ENCODE measurements at places on chromosomes 3 and 15. TPM values are rescaled to one million over a fixed set of nuclear protein-coding genes. Genes with fewer than 3 reads are reported as not detected.
A peak's percentile ranks its signal among the peaks of the same experiment; 100 is the strongest.

GRCh38 chr3:129311054-129311902 is 32.6 kb downstream of the HMCES start:
- no peak for DNase-seq
- no peak overlapping the region for H3K27ac ChIP-seq
- no peak overlapping the region for H3K4me3 ChIP-seq
- H3K27me3 ChIP-seq: no peaks in the 10 kb centered on the region
- no peaks in the 10 kb centered on the region for H3K36me3 ChIP-seq

IRAK2 gene
- 5.3 TPM for total RNA-seq

BOC gene
- total RNA-seq: 39.8 TPM

DNA sequence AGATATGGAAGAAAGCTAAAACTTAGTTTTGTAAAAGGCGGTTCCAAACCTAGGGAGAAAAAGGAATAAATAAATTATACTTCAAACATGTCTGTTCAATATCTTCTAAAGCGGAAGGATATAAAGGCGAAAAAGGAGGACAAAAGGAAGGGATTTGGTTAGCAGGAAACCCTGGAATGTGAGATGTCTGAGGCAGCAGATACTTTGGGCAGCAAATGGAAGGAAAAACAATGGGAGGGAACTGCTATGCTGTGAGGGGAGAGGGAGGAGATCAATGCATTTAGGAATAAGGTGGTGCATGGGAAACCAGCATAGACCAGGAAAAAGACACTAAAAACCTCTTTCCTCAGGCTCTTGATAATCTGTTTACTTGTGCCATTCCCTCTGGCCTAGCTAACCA is 120.8 kb downstream of the DNAH12 start:
- no peaks in the 10 kb centered on the region for H3K36me3 ChIP-seq
- H3K27me3 ChIP-seq: no peaks in the 10 kb centered on the region
- DNase-seq: no peak
- no peak overlapping the region for H3K4me3 ChIP-seq
- H3K27ac ChIP-seq: no peak overlapping the region
- H3K4me1 ChIP-seq: no peaks in the 10 kb centered on the region

- H3K27ac ChIP-seq: no peak overlapping the region
- H3K27me3 ChIP-seq: no peaks in the 10 kb centered on the region
- no peak overlapping the region for H3K4me3 ChIP-seq
- H3K4me1 ChIP-seq: no peaks in the 10 kb centered on the region
Measured at GRCh38 chr3:108719178-108719806, 37.9 kb downstream of the RETNLB start.

DNA sequence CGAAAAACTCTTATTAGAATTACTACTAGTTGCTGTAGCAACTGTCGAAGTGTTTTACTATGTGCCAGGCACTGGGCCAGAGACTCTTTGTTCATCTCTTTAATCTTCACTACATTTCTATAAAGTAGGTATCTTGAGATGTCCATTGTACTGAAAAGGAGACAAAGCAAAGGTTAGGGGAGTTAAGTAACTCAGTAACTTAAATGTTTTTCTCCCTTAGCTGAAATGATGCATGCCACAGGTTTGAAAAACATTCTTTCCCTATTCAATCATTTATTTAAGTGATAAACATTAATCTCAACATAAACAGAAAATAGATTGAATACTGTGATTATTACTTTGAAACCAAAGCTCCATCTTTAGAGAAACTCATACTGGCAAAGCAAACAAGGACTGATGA is 776.2 kb downstream of the FHIT start:
- no peak overlapping the region for H3K27ac ChIP-seq
- H3K4me3 ChIP-seq: no peak overlapping the region
- H3K36me3 ChIP-seq: no peaks in the 10 kb centered on the region
- no peaks in the 10 kb centered on the region for H3K27me3 ChIP-seq
- no peaks in the 10 kb centered on the region for H3K4me1 ChIP-seq

- H3K27me3 ChIP-seq: no peaks in the 10 kb centered on the region
- no peak overlapping the region for H3K27ac ChIP-seq
- no peak overlapping the region for H3K4me3 ChIP-seq
- H3K36me3 ChIP-seq: no peaks in the 10 kb centered on the region
- no peak for DNase-seq
Measured at GRCh38 chr15:51375966-51376640, 34.6 kb downstream of the GLDN start.

DNA sequence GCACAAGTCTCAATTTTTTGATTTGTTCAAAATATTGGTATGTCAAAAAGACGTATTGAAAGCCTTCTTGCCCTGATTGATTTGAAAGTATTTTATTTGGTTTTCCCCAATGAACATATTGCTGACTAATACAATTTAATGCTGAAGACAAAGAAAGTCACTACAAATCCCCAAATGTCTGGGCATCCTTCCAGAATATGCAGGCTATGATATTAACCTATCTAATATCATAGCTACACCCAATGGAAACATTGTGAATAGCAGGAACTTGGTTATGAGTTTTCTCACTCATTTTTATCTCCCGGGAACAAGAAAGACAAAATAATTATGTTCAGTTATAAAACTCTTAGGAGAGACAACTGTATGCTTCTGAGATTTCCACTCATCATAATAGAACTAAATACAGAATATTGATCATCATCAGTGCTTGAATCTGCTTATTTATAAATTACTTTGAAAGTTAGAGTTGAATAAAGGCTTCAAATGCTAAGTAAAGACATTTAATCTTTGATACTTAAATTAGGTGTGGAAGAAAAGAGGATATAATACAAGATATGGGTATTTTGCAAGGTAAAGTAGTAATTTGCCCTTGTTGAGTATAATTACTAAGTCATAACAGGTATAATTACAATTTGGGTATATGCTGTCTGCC is 483.9 kb downstream of the RBMS3 start:
- H3K4me3 ChIP-seq: no peak overlapping the region
- H3K27me3 ChIP-seq: no peaks in the 10 kb centered on the region
- peaks cover 4% of the 10 kb centered on the region for H3K4me1 ChIP-seq
- peak; percentile 56 for DNase-seq

TRAT1 gene
- total RNA-seq: 0.90 TPM

DNA sequence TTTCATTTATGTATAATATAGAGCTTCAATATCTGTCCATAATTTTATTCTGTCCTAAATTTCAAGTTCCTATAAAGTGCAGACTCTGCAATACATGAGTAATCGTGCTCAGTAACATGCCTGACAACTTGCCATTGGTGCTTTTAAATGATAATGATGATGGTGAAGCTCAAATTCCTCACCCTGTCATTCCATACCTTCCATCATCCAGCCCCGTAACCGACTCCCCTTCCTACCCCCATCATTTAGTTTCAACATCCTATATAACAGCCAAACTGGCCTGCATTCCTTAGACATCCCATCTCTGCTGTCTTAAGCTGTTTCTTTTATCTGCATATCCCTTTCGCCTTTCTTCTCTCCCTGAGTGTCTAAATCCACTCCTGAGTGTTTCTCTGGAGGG is 67.2 kb upstream of the DLG1 start:
- peaks cover 19% of the 10 kb centered on the region for H3K4me1 ChIP-seq
- no peak for DNase-seq
- no peak overlapping the region for H3K4me3 ChIP-seq
- H3K27ac ChIP-seq: no peak overlapping the region
- no peaks in the 10 kb centered on the region for H3K27me3 ChIP-seq
- no peaks in the 10 kb centered on the region for H3K36me3 ChIP-seq

GRCh38 chr15:101088788-101089578 is 162.9 kb downstream of the CHSY1 start:
- no peaks in the 10 kb centered on the region for H3K36me3 ChIP-seq
- peaks cover 20% of the 10 kb centered on the region for H3K4me1 ChIP-seq
- H3K4me3 ChIP-seq: no peak overlapping the region
- H3K27me3 ChIP-seq: no peaks in the 10 kb centered on the region
- DNase-seq: peak; percentile 68

GRCh38 chr3:46564190-46565021 is 1.7 kb downstream of the LRRC2 start:
- peaks cover 9% of the 10 kb centered on the region for H3K4me1 ChIP-seq
- no peak overlapping the region for H3K27ac ChIP-seq
- no peaks in the 10 kb centered on the region for H3K36me3 ChIP-seq
- no peak for DNase-seq
- no peak overlapping the region for H3K4me3 ChIP-seq

Data from tibial nerve (tissue), 4 donors.